Activated CD4-positive, alpha-beta T cell treated with anti-CD3 and anti-CD28 coated beads, Interleukin-2, amount 10 ng/mL, durations not matched to agents 7 days and 5 days (primary cell): ENCODE measurements at places on chromosomes 2 and 18. TPM values are rescaled to one million over a fixed set of nuclear protein-coding genes. Genes with fewer than 3 reads are reported as not detected.

DNA sequence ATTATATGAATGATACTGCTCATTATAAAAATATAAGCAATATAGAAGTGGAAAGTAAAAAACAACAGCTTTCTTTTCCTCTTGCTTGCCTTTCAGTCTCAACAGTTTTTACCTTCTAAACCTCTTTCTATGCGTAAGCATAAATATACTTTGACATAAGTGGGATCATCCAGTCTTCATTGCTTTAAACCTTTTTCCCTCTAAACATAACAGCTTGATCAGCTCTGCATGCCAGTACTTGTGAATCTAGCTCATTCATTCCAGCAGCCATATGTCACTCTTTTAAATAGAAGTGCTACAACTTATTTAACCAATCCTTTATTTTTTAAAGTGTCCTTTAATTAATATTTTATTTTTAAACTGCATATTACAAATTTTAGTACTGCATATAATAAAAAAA, 88.1 kb downstream of the TTC27 start:
- DNase-seq: no peak

Gene SERPINB7
- total RNA-seq: not detected

DNA sequence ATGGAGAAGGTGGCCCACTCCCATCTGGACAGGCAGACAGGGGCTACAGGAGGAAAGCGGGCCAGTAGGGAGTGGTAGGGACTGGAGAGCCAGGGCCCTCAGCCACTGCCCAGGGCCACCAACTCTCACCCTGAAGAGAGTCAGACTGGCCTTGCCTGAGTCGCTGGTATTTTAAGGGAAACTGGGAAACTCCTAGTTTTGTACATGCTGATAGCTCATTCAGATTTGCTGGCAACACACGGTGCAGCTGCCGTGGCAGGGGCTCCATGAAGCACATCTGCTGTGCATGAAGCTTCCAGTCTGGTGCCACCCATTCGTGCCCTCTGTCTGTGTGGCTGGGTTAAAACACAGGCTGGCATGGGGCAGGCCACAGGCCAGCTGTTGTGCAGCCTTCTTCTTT, 137.3 kb upstream of the GLI2 start:
- DNase-seq: no peak

Gene MARCHF4
- not detected for total RNA-seq

GRCh38 chr2:160679686-160680085, 186.1 kb upstream of the RBMS1 start:
- no peak for DNase-seq

Gene WNT10A
- 0.10 TPM for total RNA-seq

- no peak for DNase-seq
These were observed 90.0 kb downstream of the ZCCHC2 start for GRCh38 chr18:62612776-62613175.

Gene CMPK2
- 94.3 TPM for total RNA-seq

GRCh38 chr2:139033300-139033699, 253.1 kb upstream of the NXPH2 start:
- DNase-seq: no peak

- no peak for DNase-seq
These were observed 89.3 kb downstream of the ACVR1 start for GRCh38 chr2:157786663-157787363.
